ENCODE measurements at places on chromosomes 12 and 14.

GRCh38 chr12:92365333-92365732 is 219.7 kb upstream of the BTG1 start:
- no peak for DNase-seq

GRCh38 chr14:68865542-68865941 is 72.7 kb upstream of the ZFP36L1 start:
- no peak for DNase-seq

- peak; percentile 6 for DNase-seq
Observed at GRCh38 chr12:90181216-90181615, 472.6 kb upstream of the ATP2B1 start.

DNA sequence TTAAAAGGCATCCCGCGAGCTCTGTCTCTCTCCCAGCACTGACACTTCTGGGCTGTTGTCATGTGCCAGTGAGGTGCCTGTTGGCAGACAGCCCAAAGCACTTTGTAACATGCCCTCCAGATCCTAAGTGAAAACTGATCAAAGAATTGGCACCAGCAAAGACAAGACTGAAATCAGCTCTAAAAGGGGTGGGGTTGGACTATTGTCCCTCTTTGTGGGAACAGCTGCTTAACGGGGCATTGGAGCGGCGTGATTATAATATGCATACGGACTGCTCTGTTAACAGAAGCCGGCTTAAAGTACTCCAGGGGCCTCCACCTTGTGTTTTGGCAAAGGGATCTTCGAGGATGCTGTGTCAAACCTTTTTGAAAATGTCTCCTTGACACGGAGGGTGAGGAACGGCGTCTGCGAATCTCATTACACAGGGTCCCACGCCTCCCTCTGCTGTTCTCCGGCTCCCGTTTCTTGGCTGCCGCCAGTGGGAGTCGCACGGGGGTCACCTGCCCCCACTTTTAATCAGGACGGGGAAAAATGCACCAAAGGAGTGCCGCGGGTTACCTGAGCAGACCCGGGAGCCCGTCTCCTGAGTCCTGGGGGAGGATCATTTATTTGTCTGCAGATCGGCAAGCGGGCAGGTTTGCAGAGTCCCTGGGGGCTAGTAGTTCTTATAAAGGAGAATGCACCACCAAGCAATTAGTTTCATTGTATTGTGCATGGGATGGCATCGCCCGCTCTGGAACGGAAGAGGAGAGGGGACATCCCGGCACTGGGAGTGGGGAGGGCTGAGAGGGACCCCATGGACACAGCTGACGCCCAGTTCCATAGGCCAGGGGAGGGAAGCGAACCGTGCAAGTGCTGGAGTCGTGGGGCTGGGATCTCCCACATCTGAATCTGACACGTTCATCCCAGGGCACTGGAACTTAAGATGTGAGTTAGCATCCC is 44.3 kb downstream of the SPRING1 start:
- no peak for DNase-seq

DNA sequence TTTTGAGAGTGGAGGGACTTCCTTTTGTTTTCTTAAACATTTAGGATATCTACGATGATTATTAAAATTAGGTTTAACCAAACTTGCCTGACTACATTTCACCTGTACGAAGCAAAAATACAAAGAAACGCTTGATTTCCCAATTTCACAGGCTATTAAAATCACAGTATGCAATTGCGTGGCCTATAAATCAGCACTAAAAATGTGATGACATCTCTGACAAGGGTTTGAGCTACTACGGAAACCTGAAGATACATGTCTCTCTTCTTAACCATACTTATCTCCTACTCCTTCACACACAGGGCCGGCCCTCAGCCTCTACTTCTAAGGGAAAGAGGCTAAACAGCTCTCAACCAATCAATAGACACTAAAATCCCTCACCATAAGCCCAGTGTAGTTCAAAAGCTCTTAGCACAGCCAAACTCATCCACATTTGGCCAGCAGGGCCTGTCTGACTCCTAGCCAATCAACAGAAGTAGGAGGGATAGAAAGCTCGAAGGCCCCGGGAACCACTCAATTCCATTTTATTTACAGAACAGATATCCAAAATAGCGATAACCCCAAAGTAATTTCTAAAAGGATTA is 137.3 kb downstream of the FOXN3 start:
- no peak for DNase-seq

GRCh38 chr12:25009496-25010092 is 60.7 kb upstream of the BCAT1 start:
- no peak for DNase-seq

- no peak for DNase-seq
Observed at GRCh38 chr14:92386637-92387036, 63.7 kb downstream of the SLC24A4 start.

- no peak for DNase-seq
Observed at GRCh38 chr12:123891516-123892179, 81.0 kb downstream of the CCDC92 start.

DNA sequence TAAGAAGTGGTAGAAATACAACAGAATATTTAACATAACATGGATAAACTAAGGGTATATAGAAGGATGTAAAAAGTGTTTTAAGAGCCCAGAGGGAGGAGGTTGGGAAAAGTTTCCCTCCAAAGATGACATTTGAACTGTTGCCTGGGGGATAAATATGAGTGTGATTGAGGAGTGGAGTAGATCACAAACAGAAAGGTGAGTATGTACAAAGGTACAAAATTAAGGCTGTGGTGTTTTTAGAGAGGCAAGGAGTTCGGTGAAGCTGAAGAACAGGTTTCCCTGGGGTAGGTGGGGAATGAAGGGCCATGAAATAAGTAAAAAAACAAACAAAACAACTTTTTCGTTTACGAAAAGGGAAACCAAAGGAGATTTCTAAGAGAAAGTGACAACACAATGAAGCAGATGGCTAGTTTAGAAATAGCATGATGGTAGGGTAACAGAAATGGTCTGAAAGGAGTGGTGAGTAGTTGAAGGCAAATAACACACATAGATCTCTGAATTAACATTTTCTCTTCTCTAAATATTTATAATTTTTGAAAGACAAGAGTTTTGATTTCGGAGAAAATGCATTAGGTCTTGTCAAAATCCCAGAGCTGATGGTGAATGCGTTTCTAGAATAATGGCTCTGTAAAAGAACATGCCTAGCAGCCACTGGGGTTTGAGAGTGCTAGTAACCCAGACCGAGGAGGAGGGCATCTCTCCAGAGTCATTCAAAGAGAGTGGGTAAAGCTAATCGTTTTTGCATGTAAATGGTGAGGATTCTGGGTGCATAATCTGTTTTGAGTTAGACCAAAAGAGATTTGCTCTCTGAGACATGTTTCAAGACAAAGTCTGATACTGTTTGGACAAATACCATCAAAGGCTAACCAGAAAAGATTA is 240.4 kb upstream of the DCN start:
- no peak for DNase-seq

- no peak for DNase-seq
Observed at GRCh38 chr14:87879389-87879788, 113.6 kb downstream of the GALC start.

- no peak for DNase-seq
Observed at GRCh38 chr14:53692885-53693284, 263.7 kb downstream of the BMP4 start.

DNA sequence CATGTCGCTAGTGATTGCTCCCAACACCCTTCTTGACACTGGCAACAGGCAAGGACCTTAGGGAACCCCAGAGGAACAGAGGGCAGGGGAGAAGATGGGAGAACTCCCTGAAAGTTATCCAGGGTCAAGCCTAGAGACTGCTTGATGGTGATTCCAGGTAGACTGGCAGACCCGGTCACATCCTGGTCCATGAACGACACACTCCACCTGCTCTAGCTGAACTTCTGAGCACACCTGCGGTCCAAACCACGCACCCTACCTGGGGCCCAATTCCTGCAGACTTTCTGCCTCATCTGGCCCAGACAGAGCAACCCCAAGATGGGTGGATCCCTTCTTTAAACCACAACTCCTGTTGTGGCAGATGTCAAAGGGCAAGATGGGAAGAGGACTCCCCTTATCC is 34.2 kb downstream of the NCKAP5L start:
- DNase-seq = no peak

GRCh38 chr12:12334367-12335040 is 15.5 kb downstream of the MANSC1 start:
- peak; percentile 58 for DNase-seq

- DNase-seq = no peak
Observed at GRCh38 chr14:24794644-24795305, 160.8 kb upstream of the GZMB start.

DNA sequence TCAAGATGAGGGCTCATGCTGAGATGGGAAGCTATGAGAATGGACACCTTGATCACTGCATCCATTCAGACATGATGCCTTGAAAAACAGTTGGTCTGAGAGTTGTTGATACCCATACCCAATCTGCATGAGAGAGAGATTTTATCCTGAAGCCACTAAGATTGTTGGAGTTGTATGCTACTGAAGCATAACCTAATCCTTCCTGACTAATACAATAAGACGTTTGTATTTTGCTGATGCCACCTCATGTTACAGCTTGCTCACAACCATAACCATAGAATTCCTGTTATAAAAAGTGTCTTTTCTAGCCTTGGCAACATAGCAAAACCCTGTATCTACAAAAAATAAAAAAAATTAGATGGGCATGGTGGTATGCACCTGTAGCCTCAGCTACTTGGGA is 12.7 kb upstream of the SERPINA1 start:
- no peak for DNase-seq

DNA sequence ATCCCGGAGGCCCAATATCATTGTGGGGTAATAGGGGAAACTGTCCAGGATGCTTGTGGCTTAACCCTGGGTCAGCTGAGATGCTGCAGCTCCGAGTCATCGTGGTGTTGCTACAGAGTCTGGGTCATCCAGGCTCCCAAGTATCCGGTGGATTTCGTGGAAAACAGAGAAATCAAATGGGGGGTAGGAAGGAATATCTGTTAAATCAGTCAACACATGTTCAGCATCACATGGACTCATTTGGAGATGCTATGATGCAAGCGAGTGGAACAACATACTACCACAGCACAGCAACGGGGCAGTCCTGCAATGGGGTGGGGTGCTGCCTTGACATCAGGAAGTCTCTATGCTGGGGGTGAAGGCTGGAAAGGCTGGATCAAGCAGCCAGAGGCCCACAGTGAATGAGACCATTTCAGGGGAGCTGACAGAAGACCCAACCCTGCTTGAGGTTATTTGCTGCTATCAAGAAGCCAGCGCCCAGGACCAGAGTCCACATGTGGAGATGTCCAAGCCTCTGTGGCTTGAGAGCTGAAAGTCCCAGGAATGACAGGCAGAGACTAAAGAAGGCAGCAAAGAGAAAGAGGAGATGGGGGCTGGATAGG is 22.9 kb downstream of the VDR start:
- peak; percentile 98 for DNase-seq

GRCh38 chr12:132445884-132446632 is 43.9 kb upstream of the FBRSL1 start:
- peak; percentile 79 for DNase-seq

DNA sequence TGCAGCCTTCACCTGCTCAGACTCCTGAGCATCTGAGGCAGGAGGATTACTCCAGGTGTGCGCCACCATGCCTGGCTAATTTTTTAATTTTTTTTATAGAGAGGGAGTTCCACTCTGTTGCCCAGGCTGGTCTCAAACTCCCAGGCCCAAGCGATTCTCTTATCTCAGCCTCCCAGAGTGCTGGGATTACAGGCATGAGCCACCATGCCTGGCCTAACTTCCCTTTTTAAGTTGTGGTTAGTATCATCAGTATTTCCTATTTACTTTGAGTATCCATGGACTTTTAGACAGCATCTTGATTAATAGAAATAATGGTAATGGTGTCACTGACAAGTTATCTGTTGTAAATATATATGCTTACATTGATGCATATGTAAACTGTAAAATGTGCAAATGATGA is 116.9 kb downstream of the FGD4 start:
- DNase-seq = no peak

- no peak for DNase-seq
Observed at GRCh38 chr14:75369506-75369905, 58.3 kb upstream of the JDP2 start.

- DNase-seq = no peak
Observed at GRCh38 chr14:60233891-60234290, 15.1 kb upstream of the PPM1A start.

DNA sequence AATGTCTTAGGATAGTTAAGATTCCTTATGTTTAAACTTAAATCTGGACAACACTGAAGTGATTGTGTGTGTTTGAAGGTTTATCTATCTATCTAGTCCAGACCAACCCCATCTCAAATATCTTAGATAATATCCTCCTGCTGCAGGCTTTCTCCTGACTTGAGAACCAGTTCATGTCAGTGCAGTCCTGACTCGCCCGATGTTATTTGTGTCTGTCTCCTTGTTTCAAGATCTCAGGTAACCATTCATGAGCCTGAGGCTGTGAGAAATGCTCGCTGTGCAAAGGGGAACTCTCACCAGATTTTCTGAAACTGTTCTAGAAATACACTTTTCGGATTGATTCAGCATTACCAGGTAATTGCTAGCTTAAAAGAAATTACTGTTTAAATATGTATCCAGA is 356.2 kb downstream of the SNAPC1 start:
- no peak for DNase-seq

GRCh38 chr12:71060426-71060825 is 97.4 kb downstream of the TSPAN8 start:
- DNase-seq = no peak

DNA sequence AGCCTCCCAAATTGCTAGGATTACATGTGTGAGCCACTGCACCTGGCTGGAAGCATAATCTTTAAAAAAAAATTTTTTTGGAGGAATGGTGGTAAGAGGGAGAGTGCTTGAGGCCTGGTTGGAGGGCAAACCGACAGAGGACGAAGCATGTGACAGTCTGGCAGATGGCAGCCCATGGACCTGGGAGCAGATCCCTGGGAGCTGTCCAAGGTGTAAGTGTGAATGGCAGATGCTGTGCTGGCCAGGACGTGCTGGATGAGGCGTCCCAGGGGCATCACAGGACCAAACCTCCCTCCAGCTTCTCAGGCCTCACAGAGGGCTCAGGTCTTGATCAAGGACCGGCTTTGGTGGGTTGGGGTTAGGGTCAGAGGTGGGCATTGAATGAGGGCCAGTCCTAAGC is 128.4 kb upstream of the NCOR2 start:
- DNase-seq = peak; percentile 33

DNA sequence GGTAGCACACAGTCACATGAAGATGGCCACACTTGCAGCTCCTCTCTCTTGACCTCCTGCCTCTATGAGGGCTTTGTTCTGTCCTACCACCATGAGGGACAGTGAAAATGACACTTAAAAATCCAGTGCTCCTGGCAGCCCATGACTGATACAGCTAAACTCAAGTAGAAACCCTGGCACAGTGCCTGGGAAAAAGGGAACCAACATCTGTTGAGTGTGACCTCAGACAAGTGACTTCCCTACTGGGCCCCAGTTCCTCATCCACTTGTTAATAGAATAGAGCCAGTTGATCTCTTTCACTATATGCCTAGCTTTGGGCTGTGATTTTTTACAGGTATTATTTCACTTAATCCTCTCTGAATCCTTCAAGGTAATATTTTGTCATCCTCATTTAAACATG is 4.8 kb downstream of the GUCY2C start:
- DNase-seq = no peak

GRCh38 chr12:92516277-92516600 is 186.6 kb upstream of the PLEKHG7 start:
- no peak for DNase-seq

GRCh38 chr14:75438486-75439080 is 10.8 kb downstream of the JDP2 start:
- no peak for DNase-seq
